ENCODE measurements at places on chromosomes 7 and 10. TPM values are rescaled to one million over a fixed set of nuclear protein-coding genes. Genes with fewer than 3 reads are reported as not detected.

The NUTM2E gene
- total RNA-seq = not detected

The AKR1C2 gene
- total RNA-seq = not detected

The FEZF1 gene
- total RNA-seq = not detected

The TFEC gene
- total RNA-seq = not detected

The FUOM gene
- 34.9 TPM for total RNA-seq

GRCh38 chr7:92898798-92899197 is 62.4 kb upstream of the CDK6 start:
- no peak overlapping the region for H3K27ac ChIP-seq
- H3K4me1 ChIP-seq = peaks cover 11% of the 10 kb centered on the region
- peaks cover 16% of the 10 kb centered on the region for H3K36me3 ChIP-seq
- H3K4me3 ChIP-seq = no peak overlapping the region
- no peak for DNase-seq

The ZNF488 gene
- 0.84 TPM for total RNA-seq
